ENCODE measurements at places on chromosomes 1 and 21.

- DNase-seq: no peak
These were observed 3.3 kb downstream of the OMA1 start for GRCh38 chr1:58543260-58543659.

GRCh38 chr1:65174585-65174984, 26.6 kb downstream of the AK4 start:
- DNase-seq: no peak

- DNase-seq: no peak
These were observed 362.6 kb upstream of the C1orf87 start for GRCh38 chr1:60436186-60436585.

GRCh38 chr1:36217670-36218069, 6.6 kb upstream of the THRAP3 start:
- no peak for DNase-seq

DNA sequence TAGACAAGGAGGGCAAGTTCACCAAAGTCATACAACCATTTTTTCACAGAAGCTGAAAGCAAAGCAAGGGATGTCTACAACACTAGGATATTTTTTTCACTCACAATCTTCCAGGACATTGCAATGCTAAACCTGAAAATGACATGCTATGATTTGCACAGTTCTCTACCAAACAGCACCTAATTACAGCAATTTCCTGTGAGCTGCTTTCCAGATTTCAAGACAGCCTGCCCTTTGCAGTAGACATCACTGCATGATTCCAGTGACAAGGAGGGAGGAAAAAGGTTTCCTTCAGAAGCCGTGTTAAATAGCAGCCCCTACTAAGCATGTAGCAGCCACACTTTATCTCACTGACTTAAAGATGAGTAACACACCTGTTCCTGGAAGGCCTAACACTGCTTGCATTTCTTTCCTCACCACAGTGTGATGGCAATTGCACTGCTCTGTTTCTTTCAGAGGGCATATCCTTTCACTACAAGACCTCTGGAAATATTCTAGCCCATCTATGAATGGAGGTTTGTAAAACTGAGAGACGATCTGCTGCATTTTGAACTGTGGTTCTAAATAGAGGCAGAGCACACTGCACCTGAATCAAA, 97.1 kb downstream of the DUSP10 start:
- no peak for DNase-seq

- no peak for DNase-seq
These were observed 272.9 kb upstream of the C1orf174 start for GRCh38 chr1:4172644-4173599.

- DNase-seq: no peak
These were observed 12.9 kb downstream of the CRABP2 start for GRCh38 chr1:156692441-156692924.

DNA sequence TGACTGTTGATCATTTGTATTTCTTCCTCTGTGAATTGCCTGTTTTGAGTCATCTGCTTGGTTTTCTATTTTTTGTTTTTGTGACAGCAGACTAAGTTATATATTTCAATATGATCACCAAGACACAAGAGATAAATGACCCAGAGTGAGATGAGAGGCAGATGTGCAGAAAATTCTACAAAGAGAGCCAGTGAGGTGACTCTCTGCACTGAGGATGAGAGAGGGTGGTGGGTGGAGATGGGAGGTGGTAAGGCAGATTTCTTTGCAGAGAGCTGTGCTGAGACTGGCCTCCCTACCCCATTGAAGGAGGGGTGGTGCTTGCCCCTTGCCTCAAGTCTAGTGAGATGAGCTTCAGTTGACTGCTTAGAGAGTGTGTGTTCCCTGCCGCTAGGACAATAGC, 17.6 kb upstream of the FCAMR start:
- no peak for DNase-seq

DNA sequence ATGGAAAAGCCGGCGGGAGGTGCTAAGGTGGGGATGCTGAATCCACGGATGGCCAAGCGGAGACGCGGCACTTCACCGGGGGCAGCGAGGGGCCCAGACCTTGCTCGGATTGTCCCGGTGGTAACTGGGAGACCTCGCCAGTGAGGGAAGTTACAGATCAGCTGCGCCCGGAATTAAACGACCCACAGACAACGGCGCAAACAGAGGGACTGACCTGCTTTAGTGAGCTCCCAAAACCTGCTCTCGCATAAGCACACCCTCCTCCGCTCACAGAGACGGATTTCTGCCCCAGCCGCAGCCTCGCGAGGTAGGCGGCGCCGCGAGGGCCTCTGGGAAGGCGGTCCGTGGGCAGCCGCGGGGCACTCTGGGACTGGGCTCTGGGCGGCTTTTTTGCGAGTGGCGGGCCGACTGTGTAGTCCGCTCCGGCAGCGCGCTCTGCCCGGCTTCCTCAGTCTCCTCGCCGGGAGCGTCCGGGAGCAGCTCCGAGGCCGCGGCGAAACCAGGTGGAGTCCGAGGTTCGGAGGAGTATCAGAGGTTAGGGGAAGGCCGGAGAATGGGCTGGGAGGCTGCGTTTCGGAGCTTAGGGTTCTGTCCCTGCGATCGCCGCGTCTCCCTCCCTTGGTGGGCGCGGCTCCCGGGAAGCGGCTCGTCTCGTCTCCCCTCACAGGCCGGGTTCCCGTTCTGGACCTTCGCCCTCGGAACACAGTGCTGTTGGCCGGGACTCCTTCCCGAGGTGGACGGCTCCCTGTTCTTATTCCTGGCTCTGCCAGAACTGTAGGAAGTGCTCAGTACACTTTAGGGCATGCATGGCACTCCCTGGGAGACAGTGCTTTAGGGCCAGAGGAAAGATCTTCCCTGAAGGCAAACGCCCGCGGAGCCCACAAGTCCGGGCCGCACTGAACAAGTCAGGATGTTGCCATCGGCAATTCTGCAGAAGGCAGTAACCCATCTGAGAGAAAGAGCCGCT, at the start of gene EXO5:
Gene EXO5, plus strand, starts transcription at position 393 of the 967 bp plus-strand sequence. CDS start 5,778 bp downstream, outside the sequence.
- DNase-seq: peak; percentile 81

GRCh38 chr1:226688808-226689207, 50.3 kb downstream of the ITPKB start:
- DNase-seq: no peak
